Bronchial epithelial cell (primary cell): ENCODE measurements at places on chromosomes 3 and 15. TPM values are rescaled to one million over a fixed set of nuclear protein-coding genes. Genes with fewer than 3 reads are reported as not detected.

The PPARG gene
- total RNA-seq: 12.7 and 14.5 TPM in 2 replicates

The DET1 gene
- 2.4 and 3.2 TPM in 2 replicates for total RNA-seq

The SLC12A8 gene
- total RNA-seq: 10.9 and 19.2 TPM in 2 replicates

The EFCC1 gene
- under 0.01 TPM in 1 of 2 replicates, not detected in the other for total RNA-seq

The LTK gene
- total RNA-seq: 0.13 TPM in 1 of 2 replicates, not detected in the other

The TNIK gene
- total RNA-seq: 0.26 and 1.1 TPM in 2 replicates

The CD86 gene
- total RNA-seq: 0.26 TPM in 1 of 2 replicates, not detected in the other

The RAB27A gene
- total RNA-seq: 7.9 and 22.9 TPM in 2 replicates

The INKA1 gene
- 19.5 and 21.6 TPM in 2 replicates for total RNA-seq

The AGTR1 gene
- total RNA-seq: not detected in 2 replicates

The GOLGA8M gene
- total RNA-seq: 0.13 TPM in 1 of 2 replicates, not detected in the other

The NLGN1 gene
- under 0.01 and 0.13 TPM in 2 replicates for total RNA-seq

The INSYN1 gene
- under 0.01 and 1.2 TPM in 2 replicates for total RNA-seq

DNA sequence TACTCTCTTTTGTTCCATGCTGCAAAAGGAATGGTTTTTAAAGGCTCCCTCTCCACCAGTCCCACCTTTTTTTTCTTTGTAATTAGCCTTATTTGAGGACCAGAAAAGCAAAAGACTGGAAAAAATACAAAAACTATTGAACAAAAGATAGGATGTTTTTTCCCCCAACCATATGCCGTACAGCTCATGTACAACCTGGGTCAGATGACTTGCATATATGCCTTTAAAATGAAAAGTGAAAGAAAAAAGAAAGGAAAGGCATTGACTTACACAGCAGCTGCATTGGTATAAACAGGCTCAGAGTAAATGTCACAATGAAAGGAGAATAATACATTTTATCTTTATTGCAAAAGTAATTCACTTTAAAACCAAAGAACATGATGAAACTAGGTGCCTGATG, 69.5 kb upstream of the CMC1 start:
- no peak for DNase-seq

DNA sequence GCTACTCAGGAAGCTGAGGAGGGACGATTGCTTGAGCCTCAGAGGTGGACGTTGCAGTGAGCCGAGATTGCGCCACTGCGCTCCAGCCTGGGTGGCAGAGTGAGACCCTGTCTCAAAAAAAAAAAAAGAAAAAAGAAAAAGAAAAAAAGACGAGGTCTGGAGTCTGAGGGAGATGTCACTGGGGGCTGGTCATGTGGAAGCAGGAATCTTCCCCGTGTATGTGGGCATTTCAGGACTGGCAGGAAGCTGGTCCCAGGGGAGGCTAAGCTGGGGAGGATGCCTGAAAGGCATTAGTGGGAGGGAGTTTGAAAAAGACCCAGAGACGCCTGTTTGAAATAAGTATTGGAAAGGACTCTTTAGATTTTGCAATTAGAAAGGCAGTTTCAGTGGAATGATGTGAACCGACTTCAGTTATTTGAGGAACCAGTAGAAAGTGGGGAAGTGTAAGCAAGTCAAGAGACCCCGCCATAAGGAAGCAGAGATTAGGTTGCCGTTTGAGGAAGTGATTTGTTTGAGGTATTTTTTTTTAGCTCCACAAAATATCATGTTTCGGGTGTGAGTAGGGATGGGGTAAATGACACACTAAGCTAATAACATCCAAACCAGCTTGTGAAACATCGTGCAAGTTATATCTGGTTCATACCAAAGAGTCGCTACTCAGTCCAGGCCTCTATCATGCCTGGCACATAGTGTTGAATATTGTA, 55.5 kb downstream of the ST6GAL1 start:
- DNase-seq: peak; percentile 86

- peak; percentile 61 for DNase-seq
These were observed 141.9 kb upstream of the C2CD4B start for GRCh38 chr15:62306851-62307504.

DNA sequence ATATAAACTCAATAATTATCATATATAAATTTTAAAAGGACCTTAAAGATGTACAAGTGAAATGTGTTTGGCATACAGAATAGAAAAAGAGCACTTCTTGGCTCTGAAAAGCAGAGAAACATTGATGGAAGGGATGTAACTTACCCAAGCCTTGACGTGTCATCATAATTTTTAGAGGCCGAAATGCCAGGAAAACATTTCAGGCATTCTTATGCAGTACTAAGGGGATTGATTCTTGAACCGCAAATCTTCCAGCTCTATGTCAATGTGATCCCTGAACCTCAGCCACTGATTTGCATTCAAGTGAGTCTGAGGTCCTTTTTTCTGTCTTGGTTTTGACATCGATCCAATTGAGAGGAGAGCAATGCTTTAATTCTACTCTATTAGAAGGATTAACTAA, 97.8 kb downstream of the CLDN1 start:
- no peak for DNase-seq

GRCh38 chr15:24662991-24663390, 12.6 kb upstream of the NPAP1 start:
- DNase-seq: peak; percentile 12

DNA sequence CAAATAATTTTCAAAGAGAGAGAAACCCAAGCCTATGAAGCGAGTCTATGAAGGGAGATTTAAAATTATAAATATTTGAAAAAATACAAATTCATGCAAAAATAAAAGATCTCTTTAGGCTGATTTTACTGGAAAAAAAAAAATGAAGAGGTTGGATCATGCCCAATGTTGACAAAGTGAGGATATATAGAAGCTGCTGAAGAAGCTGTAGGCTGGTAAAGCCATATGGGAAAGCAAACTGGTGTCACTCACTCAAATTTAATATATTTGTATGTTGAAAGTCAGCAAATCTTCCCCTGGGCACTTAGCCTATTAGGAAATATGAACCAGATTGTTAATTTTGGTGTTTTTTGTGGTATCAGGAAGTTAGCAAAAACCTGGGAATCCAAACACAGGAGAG, 61.8 kb upstream of the BCHE start:
- no peak for DNase-seq

DNA sequence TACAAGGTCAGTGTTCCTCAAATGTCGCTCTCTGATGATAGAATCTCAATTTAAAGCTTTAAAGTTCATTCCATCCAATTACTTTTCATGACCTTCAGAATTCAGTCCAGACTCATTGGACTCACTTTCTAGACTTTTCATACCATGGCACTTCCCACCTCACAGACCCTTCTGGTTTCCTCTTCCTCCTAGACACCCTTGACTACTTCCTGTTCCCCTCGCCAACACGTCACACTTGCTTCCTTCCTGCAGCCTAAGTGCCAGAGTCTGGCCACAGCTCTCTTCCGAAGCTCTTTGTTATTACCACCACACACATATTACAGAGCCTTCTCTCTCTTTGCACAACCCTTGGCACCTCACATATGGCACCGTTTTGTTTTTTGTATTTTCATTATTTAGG, 59.1 kb upstream of the UMPS start:
- no peak for DNase-seq

DNA sequence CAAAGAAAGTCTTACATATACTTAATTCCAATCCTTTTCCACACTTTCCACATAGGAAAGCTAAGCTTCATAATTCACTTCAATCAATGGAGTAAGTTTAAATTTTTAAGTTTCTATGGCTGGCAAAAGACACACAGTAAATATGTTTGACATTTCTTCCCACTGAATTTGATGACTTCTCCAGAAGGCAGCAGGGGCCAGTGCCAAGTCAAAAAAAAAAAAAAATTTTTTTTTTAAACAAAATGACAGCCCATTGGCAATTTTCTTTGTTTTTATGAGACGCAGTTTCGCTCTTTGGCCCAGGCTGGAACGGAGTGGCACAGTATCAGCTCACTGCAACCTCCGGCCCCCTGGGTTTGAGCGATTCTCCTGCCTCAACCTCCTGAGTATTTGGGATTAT, 28.7 kb downstream of the ATP13A3 start:
- no peak for DNase-seq

DNA sequence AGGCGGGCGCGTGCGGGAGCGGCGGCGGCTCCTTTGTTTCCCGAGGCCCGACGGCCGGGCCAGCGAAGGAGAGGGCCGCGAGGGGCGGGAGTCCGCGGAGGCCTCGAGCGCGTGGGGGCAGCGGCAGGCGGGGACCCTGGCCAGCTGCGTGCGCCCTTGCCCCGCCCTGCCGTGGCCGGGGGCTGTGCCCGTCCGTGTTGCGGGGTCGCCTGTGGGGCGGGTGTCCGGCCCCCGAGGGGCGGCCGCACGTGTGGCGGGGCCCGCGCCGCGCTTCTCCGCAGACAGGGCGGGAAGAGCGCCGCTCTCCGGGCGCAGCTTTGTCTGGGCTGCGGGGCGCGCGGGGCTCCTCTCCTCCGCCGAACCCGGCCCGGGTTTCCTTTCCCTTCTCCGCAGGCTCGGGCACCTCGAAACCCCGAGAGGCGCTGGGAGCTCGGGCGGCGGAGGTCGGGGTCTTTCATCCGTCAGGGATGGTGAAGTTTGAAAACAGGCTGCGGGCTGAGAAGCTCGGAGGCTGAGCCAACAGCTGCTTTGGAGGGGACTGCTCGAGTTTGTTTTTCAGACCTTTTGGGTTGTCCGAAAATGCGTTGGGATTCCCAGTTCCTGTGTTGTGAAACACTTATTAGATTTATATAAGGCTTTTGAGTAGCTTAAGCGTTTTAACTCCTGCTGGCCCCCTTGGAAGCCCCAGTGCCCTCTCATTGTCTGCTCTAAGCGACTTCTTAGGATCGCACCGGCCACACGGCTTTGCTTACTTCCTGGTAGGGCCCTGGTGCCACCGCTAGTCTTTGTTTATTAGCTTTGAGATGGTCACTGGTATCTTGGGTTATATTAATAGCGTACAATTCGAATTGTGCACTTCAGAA, 817 bp downstream of the USP3 start:
- DNase-seq: peak; percentile 45

DNA sequence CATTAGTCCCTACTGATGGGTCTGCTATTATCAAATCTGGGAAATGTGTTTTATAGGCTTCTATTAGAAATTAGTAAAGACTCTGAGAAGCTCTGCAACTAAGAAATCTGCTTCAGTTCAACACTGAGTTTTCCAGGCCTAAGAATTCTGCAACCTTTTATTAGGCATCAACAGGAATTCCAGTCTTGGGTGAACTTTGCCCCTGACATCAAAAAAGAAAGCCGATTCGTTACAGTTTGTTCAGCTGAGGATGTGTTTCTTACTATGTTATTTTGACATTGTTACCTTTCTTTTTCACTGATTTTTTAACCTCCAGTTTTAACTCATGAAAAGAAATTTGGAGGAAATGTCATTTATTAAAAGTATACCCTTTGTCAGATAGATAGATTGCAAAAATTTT, 131.5 kb upstream of the KCNH8 start:
- no peak for DNase-seq

- no peak for DNase-seq
These were observed 32.3 kb upstream of the CRTC3 start for GRCh38 chr15:90497376-90497775.

DNA sequence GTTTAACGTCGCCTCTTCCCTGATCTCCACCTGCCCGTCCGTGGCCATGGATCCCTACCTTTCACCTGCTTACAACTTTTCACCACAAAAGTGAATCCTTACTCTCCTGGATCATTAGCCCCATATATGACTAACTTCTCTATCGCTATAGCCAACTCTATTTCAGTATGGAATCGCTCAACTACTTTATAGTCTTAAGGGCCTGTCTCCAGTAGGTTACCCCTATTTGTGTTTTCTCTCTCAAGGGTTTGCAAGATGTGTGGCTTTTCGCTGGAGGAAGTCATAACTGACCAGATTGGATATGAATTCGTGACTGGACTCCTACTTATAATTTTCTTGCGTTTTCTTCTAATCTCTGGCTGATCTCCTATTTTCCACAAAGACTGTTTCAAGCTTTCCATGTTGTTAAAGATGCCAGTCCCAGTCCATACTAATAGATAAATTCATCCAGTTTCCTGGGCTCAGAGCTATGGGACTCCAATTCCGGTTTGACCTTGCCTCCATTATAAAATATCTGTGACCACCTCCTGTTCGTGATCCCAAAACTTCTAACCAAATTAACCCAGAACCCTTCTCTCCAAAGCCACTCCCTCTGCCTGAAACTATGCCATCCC, 1.3 kb upstream of the STAG1 start:
- no peak for DNase-seq

DNA sequence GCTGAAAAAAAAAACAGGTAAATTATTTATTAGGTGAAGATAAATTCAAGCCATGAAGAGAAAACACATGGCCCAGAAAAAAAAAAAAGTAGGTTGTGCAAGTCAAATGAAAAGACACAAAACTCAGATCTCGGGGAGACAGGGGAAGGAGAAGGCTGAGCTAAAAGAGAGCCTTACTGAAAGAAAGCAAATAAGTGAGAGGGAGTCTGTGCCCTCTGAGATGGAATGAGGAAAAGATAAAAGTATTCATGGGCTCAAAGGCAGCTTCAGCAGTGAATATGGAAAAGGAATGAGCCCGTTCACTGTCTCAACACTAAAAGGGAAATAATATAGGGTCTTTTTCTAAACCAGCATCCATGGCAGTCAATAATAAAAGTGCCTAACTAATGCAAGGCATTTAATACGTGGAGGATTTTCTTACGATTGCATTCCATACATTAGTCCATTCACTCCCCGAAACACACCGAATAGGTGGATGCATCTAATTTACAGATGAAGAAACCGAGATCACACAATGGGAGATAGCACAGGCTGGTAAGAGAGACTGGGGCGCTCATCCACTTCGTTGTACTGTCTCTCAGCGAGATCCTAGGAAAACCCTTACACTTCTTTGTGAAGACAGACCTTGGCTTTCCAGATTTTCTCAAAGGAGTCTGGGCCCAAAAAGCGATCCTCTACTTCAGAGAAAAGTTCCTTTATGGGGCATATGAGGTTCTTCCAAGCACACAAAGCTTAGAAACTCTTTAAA, 1.1 kb downstream of the TFDP2 start:
- no peak for DNase-seq

- DNase-seq: peak; percentile 40
These were observed 77.6 kb downstream of the TOP2B start for GRCh38 chr3:25587094-25587493.

GRCh38 chr15:31046759-31047359, 54.7 kb downstream of the TRPM1 start:
- DNase-seq: no peak

DNA sequence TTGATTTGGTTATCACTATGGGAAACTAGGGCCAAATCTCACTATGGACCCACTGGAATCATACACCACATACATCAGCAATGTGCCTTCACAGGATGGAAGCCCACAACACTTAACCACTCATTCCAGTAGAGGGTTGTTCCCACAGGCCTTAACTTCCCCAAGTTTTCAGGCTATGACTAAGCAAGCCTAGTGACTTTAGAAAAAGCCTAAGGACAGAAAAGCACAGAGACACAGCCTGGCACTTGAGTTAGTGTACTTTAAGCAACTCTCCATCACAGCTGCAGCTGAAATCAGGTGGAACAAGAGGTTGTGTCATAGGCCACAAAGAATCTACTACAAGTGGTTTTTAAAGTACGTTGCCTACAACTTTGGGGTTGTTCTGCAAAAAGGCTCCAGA, 128.7 kb downstream of the LRRN1 start:
- no peak for DNase-seq

DNA sequence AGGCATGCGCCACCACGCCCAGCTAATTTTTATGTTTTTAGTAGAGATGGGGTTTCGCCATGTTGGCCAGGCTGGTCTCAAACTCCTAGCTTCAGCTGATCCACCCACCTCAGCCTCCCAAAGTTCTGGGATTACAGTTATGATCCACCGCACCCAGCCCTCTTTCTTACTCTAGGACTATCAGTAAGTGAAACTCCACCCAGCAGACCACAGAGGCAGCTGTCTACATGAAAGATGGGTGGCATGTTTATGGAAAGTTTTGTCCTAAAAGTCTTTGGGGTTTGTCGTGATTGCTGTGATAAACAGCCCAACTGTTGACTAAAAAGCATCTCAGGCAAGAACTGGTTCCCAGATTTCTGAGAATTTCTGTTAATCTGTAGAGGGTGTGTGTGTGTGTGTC, 10.9 kb downstream of the ARL6IP5 start:
- no peak for DNase-seq

GRCh38 chr3:171788546-171789351, 21.5 kb downstream of the PLD1 start:
- peak; percentile 94 for DNase-seq
